ENCODE measurements at places on chromosomes 6 and 20.

GRCh38 chr6:54574671-54575070, 266.4 kb downstream of the TINAG start:
- no peak for DNase-seq

DNA sequence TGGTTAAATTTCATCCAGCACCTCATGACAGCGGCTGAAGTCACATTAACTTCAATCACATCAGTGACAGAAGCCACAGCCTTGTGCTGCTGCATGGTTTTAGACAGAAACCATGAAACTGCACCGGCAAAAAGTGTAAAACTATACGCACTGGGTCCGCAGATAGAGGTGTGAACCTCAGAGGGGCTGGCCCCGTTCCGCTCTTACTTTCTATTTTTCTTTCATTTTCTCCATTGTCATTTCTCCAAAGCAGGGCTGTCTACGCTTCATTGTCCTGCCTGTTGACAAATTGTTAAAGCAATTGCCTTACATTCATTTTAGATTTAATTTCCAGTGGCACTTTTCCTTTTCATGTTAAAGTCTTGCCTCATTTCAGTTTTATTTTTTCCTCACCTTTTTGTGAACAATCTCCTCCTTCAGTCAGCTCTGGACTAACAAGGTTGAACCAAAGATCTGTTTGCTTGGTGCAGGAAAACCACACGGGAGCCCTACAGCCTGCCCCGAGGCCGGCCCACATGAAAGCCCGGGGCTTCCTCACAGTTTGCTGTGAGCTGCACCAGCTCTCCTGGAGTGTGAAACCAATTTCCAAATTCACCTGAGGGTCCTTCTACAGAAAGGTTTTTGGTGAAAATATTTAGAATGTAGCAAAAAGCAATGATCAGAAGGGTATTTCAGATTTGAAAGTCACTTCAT, 63.7 kb downstream of the PRR18 start:
- no peak for DNase-seq

DNA sequence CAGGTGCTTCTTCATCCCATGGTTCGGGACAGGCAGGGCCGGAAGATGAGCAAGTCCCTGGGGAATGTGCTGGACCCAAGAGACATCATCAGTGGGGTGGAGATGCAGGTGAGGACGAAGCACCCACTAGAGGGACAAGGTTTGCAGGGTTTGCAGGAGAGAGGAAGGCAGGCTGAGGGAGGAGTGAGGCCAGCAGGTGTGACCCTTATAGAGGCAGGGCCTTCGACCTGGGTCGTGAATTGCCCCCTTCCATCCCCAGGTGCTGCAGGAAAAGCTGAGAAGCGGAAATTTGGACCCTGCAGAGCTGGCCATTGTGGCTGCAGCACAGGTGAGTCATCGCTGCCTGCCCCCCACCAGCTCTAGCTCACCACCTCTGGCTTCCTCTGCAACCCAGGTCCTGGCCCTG, 8.4 kb downstream of the VARS2 start:
- no peak for DNase-seq

GRCh38 chr6:150368762-150369161, at the start of gene IYD:
Gene IYD (plus strand): TSS chr6:150369012. CDS start chr6:150369032, 20 bp downstream.
- no peak for DNase-seq

DNA sequence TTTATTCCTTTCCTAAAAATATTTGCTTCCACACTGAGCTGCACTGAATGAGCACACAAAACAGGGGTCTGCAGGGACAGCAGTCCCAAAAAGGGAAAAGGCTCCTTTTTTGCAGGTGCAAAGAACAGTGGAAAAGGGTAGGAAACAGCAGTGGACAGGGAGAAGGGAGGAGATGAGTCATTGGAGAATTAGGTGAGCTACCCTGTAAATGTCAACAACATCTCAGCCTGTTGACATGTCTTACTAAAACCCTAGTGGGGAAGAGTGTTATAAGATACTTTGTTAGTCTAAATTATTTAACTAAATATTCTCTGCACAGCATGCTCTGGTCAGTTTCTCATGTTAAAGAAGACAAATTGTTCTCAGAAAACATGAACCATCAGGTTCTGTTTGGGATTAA, 151.5 kb upstream of the FBXL4 start:
- no peak for DNase-seq

All from HEK293T (cell line).